NCI-H2171 (cell line): ENCODE measurements at places on chromosomes 2 and 18.

DNA sequence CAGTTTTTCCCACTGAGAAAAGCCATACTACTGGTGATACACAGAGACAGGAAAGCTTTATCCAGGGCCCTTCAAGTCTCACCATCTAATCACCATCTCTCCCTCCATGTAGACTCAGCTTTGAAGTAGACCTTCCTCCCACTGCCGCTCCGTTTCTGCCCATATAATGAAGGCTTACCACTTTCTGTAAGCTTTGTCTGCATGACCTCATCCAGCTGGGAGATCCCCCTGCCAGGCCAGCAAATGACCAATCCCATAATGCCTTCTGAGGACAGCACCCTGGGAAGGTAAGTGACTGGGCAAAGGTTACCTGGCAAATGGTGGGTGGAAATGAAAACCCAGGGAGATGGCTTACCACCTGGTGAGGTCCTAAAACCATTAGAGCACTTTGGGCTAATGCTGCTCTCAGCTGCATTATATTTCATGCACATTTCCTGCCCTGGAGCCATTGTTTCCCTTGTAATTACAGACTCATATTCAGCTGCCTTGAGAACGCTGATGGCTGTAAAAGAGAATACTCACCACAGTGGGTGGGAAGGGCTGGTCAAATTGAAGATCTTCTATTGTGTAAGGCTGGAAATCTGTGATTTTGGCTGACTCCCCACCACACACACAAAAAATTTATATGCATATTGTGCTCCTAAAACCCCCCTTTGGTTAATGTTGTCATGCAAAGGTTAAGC is 350.7 kb upstream of the SYT4 start:
- DNase-seq: no peak

DNA sequence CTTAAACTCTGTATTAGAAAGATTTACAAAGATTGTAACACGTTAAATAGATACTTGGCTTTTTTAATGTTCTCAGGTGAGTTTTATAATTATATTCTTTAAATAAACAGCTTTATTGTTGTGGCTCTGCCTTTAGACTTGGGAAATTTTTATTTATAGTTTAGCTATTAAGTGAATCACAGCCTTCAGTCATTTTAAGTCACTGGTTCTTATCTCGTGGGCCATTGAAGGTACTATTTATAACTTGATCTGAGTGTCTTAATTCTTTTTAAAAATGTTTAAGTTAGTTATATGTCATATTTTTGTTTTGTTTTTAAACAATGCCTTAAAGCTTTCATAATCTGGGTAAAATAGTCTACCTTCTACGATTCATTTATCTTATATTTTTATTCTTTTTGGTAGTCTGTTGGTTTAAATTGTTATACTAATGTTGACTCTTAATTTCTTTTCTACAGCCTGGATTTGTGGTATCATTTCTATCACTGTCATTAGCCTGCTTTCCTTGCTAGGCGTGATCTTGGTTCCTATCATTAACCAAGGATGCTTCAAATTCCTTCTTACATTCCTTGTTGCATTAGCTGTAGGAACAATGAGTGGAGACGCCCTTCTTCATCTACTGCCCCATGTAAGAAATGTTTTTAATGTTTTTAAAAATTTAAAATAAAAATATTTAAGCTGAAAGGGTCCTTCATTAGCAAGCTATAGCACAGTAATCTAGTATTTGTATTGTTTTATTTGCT is 49.3 kb downstream of the SLC39A10 start:
- no peak for DNase-seq

- no peak for DNase-seq
Measured at GRCh38 chr2:2097549-2097948, 233.5 kb downstream of the MYT1L start.

DNA sequence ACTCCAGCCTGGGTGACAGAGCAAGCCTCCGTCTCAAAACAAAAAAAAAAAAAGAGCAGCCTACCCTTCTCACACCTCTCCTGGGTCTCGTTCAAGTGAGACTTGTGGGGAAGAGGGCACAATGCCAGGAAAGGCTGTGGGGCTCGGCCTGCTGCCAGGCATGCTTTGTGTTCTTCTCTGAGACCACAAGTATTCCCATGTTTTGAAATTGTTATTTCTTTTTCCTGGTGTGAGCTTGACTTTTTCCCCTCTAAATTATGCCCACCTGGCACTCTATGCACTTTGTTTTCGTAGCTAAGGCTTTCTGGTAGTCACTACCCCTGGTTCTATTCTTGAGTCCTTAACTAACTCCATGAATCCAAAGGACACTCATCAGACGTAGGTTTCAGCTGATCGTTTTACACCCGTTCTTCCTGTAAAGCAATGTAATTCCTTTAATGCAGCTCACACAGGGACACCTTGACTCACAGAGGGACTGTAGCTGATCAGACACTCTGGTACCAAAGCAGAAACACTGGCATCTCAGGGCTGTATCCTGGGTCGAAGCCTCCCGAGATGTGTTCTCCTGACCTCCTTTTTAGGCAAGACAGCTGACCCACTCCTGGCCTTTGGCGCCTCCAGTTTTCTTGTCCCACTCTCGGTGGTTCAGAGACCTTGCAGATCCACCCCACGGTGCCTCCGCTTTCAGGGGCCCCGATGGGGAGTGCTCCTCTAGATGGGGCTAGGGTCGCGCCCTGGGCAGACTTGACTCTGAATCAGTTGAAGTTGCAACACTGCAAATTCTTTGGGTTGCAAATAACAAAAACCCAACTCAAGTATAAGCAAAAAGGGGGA is 193.3 kb upstream of the AGAP1 start:
- peak; percentile 45 for DNase-seq

GRCh38 chr18:57959278-57959677 is 84.7 kb upstream of the NEDD4L start:
- no peak for DNase-seq

- no peak for DNase-seq
Measured at GRCh38 chr2:189022053-189022481, 47.9 kb downstream of the COL3A1 start.

DNA sequence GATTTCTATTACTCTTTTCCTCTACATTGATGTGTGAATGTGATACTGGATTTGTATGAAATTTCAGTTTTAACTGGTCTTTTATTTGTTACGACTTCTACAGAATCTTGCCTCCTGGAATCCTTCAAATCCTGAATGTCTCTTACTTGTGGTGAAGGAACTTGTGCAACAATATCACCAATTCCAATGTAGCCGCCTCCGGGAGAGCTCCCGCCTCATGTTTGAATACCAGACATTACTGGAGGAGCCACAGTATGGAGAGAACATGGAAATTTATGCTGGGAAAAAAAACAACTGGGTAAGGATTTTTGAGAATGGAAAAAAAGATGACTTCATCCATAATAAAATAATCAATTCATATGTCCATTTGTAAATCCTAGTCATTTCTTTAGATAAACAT is 134.6 kb downstream of the BABAM2 start:
- DNase-seq: no peak

- no peak for DNase-seq
Measured at GRCh38 chr2:109247812-109248211, 118.8 kb downstream of the SH3RF3 start.

GRCh38 chr18:74914052-74914591 is 294.8 kb downstream of the PTGR3 start:
- no peak for DNase-seq

- no peak for DNase-seq
Measured at GRCh38 chr2:62495761-62496160, 10.2 kb downstream of the TMEM17 start.

GRCh38 chr2:240179941-240180666 is 39.6 kb upstream of the OTOS start:
- no peak for DNase-seq

GRCh38 chr2:62641936-62642335 is 63.6 kb upstream of the EHBP1 start:
- DNase-seq: no peak

DNA sequence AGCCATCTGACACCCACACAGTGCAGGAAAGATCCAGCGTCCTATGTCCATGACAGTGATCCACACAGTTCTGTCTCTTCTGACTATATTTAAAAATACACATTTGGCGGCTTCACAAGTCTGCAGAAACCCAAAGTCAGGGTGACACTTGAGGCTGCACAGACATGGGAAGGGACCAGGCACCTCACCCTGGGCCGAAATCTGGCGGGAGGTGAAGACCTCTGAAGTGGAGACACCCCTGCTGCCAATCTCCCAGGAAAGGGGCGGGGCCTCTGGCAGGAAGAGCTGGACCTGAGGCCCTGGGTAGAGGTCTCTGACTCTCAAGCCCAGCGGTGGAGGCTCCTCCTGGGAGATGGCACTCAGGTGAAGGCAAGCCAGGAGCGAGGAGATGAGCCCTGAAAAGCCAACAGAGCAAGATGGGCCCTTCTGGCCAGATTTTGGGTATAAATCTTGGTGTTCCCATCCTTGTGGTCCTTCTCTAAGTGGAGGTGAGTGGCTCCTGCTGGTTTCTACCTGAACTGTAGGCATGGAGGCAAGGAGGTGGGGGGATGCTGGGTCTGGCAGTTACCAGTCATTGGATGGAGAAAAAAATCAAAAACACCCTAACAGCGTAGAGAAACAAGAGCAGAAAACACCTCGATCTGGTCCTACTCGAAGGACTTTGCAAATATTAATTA is 248.4 kb downstream of the HDAC4 start:
- DNase-seq: no peak

GRCh38 chr2:215746887-215747615 is 266.3 kb downstream of the MREG start:
- DNase-seq: no peak

DNA sequence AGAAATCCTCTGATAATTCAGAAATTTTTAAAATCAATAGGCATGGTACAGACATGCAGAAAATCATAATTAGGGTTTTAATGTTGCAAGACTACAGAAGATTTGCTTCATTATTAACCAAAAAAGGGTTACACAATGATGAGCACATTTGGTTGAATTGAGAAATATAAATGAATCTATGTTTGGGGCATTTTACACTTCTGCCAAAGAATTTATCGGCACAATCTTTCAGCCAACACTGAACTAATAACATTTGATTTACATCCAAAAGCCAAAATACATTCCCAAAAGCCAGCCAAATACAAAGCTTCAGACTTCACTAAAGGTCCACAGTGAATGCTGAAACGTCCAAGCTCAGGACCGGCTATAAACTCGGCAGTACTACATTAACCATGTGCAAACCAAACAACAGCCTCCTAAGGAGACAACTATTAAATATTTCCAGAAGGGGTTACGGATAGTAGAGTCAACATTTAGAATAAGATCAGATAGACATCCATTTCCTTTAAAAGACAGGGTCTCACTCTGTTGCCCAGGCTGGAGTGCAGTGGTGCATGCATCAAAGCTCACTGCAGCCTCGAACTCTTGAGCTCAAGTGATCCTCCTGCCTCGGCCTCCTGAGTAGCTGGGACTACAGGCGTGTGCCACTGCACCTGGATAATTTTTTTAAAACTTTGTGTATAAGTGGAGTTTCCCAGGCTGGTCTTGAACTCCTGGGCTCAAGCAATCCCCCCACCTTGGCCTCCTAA is 29.4 kb downstream of the SPRED2 start:
- DNase-seq: no peak

GRCh38 chr2:200223205-200223784 is 83.2 kb upstream of the SPATS2L start:
- DNase-seq: no peak

GRCh38 chr18:37507239-37507638 is 58.4 kb downstream of the CELF4 start:
- no peak for DNase-seq

DNA sequence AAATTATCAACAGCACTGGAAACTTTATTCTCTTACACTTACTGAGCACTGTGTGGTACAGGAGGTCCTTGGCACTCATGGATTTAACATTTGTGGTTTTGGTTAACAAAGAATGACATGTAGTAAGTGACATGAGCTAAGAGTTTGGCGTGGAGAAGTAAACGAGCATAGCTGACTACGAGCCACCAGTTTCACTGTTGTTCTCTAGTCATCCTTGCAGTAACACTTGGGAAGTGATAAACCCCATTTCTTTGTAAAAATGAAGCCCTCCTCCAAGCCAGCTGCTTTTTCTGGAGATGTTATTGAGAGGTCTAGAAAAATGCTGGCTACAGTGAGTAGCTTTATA is 32.7 kb downstream of the QPCT start:
- DNase-seq: no peak

GRCh38 chr2:154402213-154402612 is 296.3 kb upstream of the KCNJ3 start:
- DNase-seq: peak; percentile 24

- no peak for DNase-seq
Measured at GRCh38 chr2:107809835-107810234, 16.9 kb upstream of the RGPD4 start.

GRCh38 chr2:63741884-63742579 is 99.7 kb upstream of the UGP2 start:
- no peak for DNase-seq

DNA sequence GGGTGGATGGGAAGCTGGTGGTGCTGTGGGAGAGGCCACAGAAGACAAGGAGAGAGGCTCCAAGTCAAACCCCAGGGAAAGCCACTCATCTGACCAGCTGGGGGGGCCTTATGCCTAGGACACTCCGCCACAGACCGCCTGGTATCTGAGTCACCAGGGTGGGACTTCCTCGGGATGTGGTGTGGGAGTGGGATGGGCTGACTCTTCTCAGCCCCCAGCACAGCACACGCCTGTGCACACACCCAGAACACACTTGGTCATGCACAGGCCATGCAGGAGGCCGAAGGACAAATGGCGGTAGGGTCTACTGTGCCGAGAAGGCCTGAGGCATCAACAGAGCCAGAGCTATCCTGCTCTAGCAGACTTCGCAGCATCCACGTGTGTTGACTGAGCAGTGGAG is 136.4 kb downstream of the INHBB start:
- DNase-seq: no peak

- DNase-seq: no peak
Measured at GRCh38 chr2:237147317-237147716, 61.6 kb downstream of the COPS8 start.

- no peak for DNase-seq
Measured at GRCh38 chr2:54908591-54908990, 141.7 kb downstream of the RTN4 start.
